ENCODE measurements at places on chromosomes 4 and X.

DNA sequence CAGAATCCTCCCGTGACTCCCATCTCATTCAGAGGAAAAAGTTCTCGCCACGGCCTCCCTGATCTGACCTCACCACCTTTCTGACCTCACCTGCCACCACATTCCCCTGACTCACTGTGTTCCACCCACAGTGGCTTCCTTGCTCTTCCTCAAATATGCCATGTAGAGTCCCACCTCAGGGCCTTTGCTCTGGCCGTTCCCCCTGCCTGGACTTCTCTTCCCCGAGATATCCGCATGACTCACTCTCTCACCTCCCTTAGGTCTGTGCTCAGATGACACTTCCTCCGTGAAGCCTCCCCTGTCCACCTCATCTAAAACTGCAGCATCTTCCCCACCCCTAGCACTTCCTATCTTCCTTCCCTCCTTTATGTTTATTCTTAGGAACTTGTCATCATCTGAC lies 7.2 kb upstream of the TSPYL2 start:
- DNase-seq, result no peak

GRCh38 chrX:74232859-74233258 lies 71.1 kb upstream of the ZCCHC13 start:
- DNase-seq, result no peak

DNA sequence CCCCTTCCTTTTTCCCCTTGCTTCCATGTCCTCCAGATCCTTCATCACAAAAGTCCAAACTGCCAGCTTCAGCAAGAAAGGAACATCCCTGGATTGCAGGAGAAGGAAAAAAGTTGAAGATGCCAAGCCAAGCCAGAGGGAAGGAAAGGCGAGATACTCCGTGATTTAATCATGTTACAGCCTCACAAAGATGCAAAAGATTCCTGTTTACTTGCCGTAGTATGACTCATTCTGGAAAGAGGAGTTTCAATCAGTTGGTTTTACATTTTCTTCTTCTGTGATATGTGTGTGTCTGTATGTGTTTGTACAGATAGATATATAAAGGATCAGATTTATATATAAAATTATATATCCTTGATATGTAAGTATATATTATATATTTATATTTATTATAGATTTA lies 69.3 kb downstream of the BTC start:
- DNase-seq, result no peak

- no peak for DNase-seq
Observed at GRCh38 chr4:165715989-165716388, 157.0 kb upstream of the TLL1 start.

GRCh38 chr4:188127214-188127874 lies 11.9 kb upstream of the TRIML1 start:
- DNase-seq, result no peak

- DNase-seq, result no peak
Observed at GRCh38 chrX:132908891-132909290, 49.5 kb downstream of the HS6ST2 start.

- DNase-seq, result peak; percentile 5
Observed at GRCh38 chr4:15654593-15655222, 449 bp downstream of the FBXL5 start.

- no peak for DNase-seq
Observed at GRCh38 chr4:135072553-135072952, 871.0 kb upstream of the PABPC4L start.

- DNase-seq, result no peak
Observed at GRCh38 chr4:170038769-170039168, 12.6 kb upstream of the MFAP3L start.

DNA sequence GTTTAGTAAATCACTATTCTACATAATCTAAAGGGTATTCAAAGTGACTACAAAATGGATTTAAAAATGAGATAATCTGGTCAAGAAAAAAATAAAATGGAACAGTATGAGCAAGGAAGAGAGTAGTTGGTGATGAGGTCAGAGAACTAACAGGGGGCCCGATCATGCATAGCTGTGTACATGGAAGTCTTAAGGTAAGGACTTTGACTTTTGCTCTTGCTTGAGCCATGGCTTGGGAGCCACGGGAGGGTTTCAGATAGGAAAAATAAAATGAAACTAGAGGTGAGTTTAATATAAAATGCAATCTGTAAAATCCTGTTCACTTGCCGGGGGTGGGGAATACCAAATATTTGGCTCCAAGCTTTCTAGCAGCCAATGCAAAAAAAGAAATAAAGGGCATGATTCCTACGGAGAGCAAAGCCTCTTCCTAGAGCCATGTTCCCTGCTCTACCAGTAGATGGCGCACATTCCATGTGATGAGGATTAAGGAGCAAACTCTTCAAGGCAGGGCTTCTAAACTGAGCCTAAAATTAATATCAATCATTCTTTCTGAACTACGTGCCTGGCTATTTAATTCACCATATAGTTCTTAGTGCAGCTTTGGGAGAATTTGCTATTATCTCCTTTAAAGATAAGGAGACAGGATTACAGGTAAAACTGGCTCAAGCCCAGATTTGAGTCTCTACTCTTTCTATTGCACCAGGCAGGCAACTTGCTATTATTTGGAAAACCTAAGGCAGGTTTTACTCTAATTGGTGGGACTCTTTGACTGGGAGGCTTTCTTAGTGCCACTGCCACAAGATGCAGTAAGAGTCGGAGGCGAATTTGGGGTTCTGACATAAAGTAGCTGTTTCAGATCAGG lies 6.8 kb upstream of the CLCN5 start:
- DNase-seq, result no peak

DNA sequence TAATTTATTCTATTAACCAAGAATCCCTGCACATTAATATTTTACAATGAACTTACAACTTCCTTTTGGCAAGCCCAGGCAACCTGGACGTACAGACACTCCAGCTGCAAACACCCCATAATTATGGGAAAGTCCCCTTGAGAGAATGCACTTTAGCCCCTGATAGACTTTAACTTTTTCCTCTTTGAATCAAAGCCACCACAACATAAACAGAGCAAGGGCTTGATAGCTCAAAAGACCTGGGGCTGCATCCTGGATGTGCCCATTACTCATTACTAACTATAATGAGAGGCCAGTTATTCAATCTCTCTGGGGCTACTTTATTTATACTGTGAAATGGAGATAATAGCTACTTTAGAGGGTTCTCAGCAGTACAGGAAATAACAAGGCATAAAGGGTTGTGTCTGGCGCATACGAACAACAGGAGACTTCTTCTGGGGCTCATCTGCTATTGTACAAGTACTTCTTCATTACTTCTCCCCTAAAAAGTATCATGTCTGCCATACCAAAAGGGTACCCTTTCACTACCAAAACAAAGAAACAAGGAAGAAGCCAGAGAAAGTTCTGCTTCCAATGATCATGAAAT lies 54.9 kb downstream of the CASK start:
- DNase-seq, result no peak

GRCh38 chr4:39045827-39046221 lies 13.6 kb upstream of the TMEM156 start:
- DNase-seq, result no peak

DNA sequence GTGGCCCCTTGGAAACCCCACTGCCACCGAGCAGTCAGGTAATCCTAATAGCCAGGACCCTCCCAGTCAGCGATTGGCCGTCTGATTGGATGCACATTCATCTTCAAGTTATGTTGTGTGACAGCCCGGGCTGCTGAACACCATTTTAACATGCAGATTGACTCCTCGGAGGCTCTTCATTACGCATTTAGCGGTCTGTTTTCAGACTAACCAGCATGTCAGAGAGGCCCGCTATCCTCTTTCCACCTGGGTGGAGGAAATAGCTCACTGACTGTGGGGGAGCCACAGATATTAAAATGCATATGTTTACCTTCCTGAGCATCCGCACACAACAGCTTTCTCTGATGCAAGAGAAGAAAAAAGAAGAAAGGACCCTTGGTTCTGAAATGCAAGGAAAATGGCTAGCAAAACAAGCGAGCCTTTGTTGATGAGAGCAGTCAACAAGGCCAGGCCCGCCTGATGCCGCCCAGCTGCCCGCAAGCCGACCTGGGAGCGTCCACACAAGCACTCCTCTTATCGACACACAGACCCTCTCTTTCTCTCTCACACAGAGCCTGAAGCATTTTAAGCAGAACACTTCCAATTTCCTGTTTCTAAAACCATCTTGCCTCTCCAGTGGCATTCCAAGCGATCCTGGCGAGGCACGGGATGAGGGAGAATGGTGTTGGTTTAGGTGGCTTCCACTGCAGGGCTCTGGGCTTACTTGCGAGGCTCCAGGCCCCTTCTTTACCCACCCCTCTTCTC lies 118.3 kb downstream of the MGST2 start:
- no peak for DNase-seq

GRCh38 chr4:112170451-112170993 lies 25.3 kb downstream of the FAM241A start:
- DNase-seq, result no peak

GRCh38 chr4:13907255-13907751 lies 279.8 kb upstream of the BOD1L1 start:
- no peak for DNase-seq

DNA sequence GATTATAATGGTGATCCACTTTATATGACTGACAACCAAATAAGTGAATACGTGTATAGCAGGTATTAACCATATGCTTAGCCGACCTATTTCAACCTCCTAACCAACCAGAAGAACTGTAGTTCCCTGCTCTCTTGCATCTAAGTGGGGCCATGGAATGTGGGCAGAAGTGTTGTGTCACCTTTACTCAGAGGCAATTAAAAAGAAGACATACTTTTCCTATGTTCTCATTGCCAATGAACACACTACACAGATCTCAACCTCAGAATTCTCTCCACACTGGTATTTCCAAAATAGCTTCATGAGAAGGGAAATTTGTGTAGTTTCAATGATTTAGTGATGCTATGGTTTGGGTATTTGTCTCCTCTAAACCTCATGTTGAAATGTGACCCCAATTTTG lies 3.2 kb upstream of the NFKB1 start:
- DNase-seq, result no peak

GRCh38 chrX:39950018-39950688 lies 147.6 kb downstream of the BCOR start:
- no peak for DNase-seq

GRCh38 chr4:2744576-2745270 lies 11.4 kb downstream of the TNIP2 start:
- no peak for DNase-seq

DNA sequence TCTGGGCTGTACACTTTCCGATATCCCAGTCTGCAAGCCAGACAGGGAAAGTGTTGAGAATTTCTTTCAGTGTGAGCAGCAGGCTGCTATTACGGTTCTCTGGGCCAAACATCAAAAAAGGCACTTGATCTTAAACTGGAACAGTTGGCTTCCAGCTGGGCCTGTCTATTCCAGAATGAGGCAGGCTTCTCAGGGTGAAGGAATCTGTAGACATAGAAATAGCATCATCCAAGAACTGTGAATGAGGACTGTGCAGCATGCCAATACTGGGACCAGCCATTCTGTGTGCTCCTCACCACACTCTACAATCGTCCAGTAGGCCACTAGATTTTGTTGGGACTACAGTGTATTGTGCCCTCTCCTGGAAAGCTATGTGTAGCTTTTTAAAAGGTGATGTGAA lies 31.1 kb downstream of the ART3 start:
- no peak for DNase-seq

GRCh38 chr4:40316782-40317635 lies 18.1 kb upstream of the CHRNA9 start:
- no peak for DNase-seq

DNA sequence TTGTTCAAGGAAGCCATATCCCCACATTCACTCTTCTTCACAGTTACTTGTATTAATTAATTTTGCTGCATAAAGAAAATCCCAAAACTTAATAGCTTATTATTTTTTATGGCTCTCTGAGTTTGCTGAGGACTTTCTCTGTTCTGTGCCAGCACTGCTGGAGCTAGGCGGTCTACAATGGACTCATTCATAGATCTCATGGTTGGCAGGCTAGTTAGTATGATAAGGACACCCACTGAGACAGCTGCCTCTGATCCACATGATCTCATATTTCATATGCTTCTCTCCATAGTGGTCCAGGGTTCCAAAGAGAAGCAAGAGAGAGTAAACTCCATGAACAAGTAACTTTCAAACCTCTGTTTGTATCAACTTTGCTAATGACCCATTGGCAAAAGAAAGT lies 170.2 kb downstream of the ADGRA3 start:
- DNase-seq, result no peak

- no peak for DNase-seq
Observed at GRCh38 chr4:17283832-17284231, 228.1 kb downstream of the QDPR start.

DNA sequence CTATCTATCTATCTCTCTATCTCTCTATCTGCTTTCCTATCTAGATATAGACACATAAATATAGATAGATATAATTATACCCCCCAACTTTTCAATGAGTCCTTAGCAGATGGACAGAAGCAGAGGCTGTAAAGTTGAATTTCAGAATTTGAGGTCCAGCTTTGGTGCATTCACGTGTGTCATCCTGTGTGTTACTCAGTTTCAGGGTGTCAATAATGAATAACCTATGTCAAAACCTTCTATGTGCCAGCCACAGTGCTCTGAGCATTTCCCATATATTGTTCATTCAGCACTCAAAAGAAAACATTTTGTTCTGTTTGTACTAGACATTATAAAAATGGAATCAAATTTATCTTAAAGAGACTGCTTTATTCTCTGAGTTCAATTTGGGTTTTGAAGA lies 310.0 kb downstream of the ARHGAP24 start:
- no peak for DNase-seq

DNA sequence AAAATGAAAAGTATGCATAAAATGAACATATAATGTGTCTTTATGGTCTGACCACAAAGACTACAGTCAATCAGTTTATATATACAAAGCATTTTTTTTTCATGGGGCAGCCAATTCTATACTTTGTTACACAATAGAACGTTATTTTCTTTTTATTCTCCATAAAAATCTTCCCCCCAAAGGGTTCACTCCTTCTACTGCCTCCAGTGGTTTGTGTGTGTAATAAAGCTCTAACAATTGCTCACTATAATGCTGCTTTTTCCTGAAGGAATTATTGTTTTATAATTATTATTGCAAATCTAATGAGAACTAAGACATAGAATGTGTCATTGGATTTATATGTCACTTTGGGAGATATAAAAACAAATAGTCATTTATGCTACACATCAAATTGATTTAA lies 664.1 kb upstream of the PABPC4L start:
- DNase-seq, result no peak

GRCh38 chr4:518569-519083 lies 19.6 kb downstream of the PIGG start:
- no peak for DNase-seq

All from stimulated activated CD8-positive, alpha-beta memory T cell treated with anti-CD3 and anti-CD28 coated beads, Interleukin-4, amount 100 ng/mL, for 1 hour (primary cell).